ENCODE measurements at places on chromosomes 1 and 21.

GRCh38 chr1:208036918-208037766, 126.2 kb upstream of the CD34 start:
- DNase-seq, result no peak

GRCh38 chr1:3700631-3701030, 48.3 kb downstream of the TP73 start:
- no peak for DNase-seq

GRCh38 chr21:37631319-37632117, 264.9 kb downstream of the DYRK1A start:
- no peak for DNase-seq

- DNase-seq, result no peak
These were observed 15.5 kb upstream of the POGZ start for GRCh38 chr1:151474745-151475144.

- DNase-seq, result no peak
These were observed 71.2 kb upstream of the RUNX3 start for GRCh38 chr1:25001125-25001915.

GRCh38 chr1:88890791-88891317, 513 bp downstream of the GTF2B start:
- DNase-seq, result peak; percentile 20

GRCh38 chr1:151251656-151252470, 2.7 kb upstream of the PSMD4 start:
- DNase-seq, result peak; percentile 27

- peak; percentile 7 for DNase-seq
These were observed 33.8 kb downstream of the GDAP2 start for GRCh38 chr1:117895482-117896114.

- no peak for DNase-seq
These were observed 3.0 kb upstream of the SUCO start for GRCh38 chr1:172530000-172530399.

DNA sequence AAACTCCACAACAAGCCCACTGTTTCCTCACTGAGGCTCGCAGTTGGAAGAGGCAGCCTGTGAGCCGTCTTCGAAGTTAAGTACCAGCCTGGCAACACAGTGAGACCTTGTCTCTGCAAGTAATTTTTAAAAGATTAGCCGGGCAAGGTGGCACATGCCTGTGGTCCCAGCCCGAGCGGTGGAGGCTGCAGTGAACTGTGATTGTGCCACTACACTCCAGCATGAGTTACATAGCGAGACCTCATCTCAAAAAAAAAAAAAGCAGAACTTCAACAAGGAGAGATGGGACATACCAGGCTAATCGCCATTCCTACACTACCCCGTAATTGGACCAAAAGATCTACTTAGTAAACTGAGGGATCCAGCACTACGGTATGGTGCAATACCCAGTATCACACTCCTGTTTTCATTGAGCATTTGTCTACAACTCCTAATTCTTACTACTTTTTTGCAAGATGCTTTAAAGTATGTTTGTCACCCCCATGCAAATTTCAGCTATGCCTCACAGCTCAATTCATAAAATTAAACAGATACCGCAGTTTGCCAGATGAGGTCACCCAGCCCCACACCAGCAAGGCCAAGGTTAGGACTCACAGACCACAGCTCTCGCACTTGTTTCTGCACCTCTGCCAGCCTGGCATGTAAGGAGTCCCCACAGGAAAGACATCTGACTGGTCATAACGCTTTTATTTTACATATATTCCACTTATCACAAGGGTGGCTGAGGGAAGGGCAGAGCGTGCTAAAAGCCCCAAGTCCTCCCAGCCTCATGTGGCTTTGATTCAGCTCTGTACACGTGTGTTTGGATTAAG, 21.0 kb downstream of the SDE2 start:
- no peak for DNase-seq

DNA sequence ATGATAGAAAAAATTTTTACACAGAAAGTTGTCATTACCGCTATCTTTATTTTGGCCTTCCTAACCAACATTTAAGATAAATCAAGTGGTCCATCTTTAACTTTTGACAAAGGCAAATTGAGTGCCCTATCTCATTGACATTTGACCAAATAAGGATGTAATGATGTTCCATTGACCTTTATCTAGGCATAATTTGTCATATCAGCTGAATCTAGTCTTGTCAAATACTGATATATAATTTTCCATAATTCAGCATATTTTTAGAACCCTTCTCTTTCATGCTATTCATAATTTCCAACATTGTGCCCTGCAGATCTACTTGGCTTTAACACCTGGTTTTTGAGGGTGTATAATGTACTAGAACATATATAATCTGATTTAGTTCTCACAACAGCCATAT, 63.8 kb downstream of the XCL1 start:
- DNase-seq, result no peak

DNA sequence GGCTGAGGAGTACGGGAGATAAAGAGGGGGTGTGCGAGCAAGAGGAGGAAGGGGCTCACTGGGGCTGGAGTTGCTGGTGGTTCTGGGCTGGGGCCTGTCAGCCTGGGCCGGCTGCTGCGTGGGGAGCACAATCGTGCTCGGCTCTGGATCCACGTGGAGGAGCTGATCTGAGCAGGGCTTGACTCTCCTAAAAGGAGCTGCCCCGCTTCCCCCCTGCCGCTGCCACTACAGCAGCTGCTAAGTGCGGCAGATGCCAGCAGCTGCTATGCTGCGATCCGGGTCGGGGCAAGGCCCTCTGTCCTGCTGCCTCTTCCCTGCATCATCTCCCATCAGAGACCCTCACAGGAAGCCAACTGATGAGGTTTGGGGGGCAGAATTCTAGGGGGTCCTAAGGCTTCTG, 165.9 kb downstream of the PCBP3 start:
- no peak for DNase-seq

- no peak for DNase-seq
These were observed 99.1 kb upstream of the RGS4 start for GRCh38 chr1:162970021-162970420.

GRCh38 chr1:165456861-165457260, 11.9 kb upstream of the RXRG start:
- no peak for DNase-seq

All from T-helper 1 cell (primary cell).